Left ventricle myocardium inferior (tissue), 1 donor: ENCODE measurements at places on chromosomes 5 and 9. TPM values are rescaled to one million over a fixed set of nuclear protein-coding genes. Genes with fewer than 3 reads are reported as not detected.

GRCh38 chr5:150616024-150616470 lies 24.4 kb upstream of the SYNPO start:
- peak; percentile 78 for DNase-seq

GRCh38 chr9:30301271-30301963 lies 2083.0 kb upstream of the ACO1 start:
- DNase-seq = no peak

The CD14 gene
- 26.2 TPM for total RNA-seq

DNA sequence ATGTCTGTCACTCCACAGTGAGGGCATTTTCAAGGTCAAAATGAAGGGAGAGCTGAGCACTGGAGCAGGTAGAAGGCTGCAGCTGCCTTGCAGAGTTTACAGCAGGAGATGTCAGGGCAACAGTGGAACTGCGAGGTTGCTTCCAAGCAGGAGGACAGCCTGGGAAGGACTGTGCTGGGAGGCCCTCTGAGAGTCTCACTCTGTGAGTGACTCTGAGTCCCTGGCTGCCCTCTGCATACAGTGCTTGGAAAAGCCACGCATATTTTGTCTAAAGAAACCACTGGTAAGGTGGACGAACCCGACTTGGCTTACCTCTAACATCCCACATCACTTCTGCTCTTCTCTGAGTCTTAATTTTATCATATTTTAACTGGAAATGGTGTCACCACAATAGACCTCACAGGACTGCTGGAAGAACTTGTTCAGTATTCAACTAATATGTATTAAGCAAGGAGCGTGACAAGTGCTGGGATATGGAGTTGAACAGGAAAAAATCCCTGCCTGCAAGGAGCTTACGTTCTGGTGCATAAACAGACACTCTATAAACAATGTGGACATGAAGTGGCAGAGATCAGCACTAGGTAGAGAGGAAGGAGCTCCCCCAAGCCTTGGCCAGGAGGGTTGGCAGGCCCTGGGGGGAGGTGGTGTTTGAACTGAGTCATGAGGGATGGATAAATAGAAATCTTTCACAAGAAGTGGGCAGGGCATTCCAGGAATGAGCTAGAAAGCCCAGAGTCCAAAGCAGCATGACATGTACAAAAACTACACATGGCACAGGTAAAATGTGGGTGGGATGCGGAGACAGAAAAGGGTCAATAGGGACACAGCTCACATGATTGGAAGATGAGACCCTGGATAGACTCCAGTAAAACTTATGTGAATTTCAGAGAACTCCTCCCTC lies 64.0 kb upstream of the FOXE1 start:
- no peak for DNase-seq

The ANKRD31 gene
- total RNA-seq = 0.11 TPM

DNA sequence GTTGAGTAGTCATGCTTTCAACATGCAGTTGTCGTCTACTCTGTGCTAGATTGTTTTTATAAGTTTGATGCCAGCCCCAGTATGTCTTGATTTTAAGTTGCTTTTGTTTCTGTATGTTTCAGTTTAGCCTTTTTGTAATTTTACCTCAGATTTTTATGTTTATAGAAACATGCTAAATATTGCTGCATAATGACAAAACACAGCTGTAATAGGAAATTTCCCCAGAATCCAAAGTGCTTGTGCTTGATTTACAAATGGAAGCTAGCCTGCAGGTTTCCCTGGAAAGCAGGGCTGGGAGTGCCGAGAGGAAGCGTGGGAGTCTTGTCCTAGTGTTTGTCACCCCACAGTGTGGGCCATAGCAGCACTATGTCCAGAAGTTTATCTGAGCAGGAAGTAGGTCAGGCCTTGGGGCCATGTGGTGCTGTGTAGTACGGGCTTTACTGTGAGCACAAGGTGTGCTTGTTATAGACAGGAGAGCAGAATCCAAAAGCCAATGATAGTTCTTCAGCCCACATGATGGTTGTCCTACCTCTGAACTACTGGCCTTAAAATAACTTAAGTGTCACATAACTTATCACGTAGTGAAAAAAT lies 100.0 kb upstream of the NREP start:
- peak; percentile 18 for DNase-seq

GRCh38 chr9:68859347-68859746 lies 154.3 kb downstream of the PIP5K1B start:
- no peak for DNase-seq

DNA sequence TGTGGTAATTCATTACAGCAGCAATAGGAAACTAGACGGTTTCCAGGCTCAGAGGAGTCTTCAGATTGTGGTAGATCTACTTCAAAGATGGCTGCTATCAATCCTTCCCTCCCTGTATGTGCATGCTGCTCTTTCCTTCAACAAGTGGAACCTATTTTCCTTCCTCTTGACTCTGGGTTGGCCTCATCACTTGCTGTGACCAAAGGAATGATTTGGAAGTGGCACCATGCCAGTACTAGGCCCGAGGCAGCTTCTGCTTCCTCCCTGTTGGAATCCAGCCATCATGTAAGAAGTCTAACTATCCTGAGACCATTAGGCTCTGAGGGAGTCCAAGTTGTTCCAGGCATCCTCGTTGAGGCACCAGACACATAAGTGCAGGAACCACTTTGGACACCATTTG lies 46.5 kb upstream of the MCTP1 start:
- DNase-seq = no peak

DNA sequence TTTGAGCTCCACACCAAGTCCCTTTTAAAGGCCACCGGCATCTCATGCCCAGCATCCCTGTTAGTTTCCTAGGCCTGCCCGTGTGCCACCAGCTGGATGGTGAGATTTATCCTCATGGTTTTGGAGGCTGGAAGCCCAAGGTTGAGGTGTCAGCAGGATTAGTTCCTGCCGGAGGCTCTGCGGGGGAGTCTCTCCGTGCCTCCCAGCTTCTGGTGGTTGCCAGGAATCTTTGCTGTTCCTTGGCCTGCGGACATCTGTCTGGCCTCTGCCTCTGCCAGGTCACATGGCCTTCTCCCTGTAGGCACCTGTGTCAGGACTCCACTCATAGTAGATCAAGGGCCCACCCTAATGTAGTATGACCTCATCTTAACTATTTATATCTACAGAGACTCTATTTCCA lies 45.4 kb downstream of the JADE2 start:
- DNase-seq = no peak

GRCh38 chr9:25117791-25118190 lies 560.5 kb downstream of the TUSC1 start:
- no peak for DNase-seq

DNA sequence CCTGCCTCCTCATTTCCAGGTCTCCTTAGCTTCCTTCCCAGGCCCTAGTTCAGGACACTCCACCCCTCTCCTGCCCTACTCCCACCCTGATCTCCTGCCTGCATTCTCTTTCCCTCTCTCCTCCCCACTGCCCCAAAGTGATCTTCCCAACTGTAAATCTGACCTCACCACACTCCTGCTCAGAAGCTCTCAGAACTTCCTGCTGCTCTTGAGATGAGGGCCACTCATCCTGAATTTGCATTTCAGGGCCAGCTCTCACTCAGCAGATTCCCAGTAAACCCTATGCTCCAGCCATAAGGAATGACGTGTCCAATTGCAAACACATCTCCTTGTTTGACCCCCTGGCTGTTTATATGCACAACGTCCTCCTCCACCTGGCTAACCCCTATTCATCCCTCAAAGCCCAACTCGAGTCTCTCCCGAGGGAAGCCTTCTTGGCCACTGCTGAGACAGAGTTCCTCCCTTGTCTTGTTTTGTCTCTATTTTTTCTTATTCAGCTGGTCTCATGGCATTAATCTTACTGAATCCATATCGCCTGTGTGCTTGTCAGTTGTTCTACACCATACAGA lies 95.0 kb downstream of the NSG2 start:
- no peak for DNase-seq

DNA sequence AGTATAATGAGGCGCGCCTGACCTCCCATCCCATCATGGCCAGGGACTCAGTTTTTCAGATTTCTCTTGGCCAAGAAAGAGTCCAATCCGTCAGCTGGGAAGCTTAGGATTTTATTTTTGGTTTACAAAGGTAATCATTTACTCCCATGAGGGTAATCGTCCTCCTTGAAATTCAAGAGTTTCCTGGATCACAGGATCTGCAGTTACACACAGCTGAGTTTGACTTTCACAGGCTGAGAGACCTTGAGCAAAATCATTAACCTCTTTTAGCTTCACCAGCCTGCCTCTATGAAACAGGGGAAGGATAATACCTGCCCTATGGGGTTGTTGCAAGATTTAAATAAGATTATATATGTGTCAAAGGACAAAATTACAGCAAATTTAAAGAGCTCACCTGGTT lies 15.4 kb upstream of the AK3 start:
- DNase-seq = no peak

The IL3 gene
- total RNA-seq = not detected

DNA sequence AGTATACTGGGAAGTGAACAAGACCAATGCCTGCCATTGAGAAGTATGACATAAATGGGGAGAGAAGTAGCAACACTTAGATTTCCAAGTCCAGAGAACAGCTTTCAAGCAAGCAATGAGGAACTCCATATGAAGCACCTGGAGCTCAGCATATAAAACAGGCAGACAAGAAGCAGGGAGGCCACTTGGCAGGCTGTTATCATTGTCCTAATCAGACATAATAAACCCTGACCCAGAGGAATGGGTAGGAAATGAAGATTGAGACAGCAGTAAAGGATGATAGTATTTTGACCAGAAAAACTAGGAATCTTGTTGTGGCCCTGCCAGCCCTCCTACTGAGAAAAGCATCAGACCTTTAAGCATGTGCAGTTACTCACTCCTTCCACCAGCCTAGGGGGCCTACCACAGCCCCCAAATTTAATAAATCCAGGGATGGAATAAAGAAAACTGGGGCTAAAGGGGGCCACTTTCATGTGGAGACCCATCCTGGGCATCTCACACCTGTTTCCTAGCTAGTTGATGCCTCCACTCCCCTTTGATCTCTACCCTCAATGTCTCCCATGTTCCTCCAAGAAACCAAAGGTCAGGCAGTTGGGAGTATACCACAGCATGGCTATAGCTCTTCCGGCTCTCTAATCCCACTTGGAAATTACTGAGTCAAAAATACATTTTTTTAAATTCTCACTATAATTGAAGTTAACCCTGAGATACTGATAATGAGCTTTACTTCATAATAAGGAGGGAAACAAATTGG lies 135.1 kb downstream of the SIL1 start:
- no peak for DNase-seq

DNA sequence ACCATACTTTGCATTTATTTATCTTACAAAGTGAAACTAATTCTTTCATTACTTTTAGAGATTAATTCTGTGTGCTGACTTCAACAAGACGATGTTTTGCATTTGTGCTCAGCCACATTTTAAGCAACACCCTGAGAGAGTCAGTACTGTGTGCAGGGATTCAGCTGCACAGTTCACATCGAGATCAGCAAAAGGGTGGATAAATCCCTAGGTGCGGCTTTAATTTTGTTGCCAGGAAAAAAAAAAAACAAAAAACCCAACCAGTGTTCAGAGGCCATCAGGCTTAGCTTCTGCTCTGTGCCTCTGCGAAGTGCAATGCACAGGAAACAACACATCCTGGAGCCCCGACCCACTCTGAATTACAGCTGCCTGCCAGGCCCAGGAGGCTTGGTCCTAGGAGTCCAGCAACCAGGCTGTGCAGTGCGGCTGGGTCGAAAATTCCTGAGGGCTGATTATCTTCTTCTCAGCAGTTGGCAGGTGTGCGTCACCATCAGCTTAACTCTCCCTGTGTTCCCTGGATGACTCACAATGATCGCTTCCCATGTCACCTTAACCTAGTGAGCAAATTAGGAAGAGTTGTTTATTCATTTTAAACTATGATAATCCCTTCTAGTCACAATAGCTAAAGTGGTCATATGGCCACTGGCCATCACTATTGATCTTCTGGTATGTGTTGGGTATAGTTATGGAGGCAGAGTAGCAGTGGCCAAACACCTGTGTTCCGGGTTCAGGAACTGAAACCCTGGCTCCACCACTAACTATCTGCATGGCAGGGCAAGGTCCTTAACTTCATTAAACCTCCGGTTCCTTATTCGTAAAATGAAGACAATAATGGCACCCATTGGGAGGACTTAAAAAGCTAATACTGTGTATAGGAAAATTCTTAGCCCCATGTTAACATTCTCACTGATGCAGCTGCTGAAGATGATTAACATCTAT lies 31.2 kb upstream of the NDUFB6 start:
- no peak for DNase-seq

DNA sequence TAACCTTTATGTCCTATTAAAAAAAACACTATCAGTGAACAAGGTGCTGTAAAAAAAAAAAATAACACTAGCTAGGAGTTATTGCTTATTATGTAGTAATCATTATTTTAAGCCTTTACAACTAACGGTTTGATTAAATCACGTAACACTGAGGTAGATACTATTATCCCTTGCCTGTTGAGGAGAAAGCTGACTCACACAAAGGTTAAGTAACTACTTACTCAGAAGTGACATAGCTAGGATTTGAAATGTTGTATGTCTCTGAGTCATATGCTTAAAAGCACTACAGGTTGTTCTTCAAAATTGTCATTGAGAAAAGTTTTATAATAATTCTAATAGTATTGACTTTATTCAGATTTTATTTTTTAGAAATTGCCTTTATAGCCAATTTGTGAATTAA lies 8.8 kb downstream of the TENT2 start:
- DNase-seq = no peak
